ENCODE measurements at places on chromosomes 6 and 20.
A peak's percentile ranks its signal among the peaks of the same experiment; 100 is the strongest.

DNA sequence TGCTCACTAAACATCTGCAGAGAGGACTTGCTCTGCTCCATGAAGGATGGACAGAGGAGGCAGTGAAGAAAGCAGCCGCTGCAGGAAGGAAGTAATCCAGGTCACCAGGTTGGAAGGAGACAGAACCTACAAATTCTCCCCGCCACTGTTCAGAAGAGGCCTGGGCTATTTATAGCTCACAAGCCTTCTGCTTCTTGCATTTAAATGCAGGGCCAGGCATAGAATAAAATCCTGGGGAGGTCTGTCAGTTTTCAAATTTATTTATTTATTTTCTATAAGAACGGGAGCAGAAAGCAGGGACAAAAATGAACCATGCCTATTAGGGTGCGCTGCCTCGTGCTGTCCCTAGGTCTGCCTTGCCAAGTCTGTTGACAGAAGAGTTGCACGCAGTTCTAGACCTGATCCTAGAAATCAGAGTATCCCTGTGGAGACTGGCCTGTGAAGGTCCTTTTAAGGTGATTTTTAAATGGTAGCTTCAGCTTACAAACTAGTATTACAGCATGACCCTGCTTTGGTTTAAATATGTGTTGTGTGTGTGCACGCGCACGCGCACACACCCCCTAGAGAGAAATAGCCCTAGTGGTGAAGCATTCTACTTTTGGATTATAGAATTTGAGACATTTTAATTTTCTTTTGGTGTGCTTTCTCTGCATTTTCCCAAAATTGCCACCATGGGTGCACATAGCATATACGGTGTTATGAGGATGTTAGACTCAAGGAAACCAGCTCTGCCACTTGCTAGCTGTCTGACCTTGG, 19.5 kb downstream of the RIMS4 start:
- DNase-seq, result no peak

GRCh38 chr20:48049171-48049570, 263.9 kb upstream of the SULF2 start:
- no peak for DNase-seq

DNA sequence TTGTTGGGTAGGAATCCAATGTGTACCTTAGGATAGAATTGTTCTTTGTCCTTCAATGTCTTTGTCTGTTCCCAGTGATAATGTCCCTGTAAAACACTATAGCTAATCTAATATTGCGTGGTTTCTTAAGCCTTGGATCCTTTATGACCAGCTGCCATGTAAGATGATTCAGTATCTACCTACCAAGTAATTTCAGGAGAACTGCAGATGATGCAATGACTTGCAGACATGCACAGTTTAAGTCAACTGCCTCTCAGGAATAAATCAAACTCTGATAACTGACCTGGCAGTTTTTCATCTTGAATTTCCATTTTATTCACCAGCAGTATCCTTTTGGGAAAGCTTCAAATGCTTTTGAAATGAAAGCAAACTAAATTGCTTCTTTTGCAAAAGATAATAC, 157.8 kb downstream of the TPBG start:
- no peak for DNase-seq

GRCh38 chr6:44775121-44775520, 387.6 kb downstream of the CDC5L start:
- DNase-seq, result no peak

DNA sequence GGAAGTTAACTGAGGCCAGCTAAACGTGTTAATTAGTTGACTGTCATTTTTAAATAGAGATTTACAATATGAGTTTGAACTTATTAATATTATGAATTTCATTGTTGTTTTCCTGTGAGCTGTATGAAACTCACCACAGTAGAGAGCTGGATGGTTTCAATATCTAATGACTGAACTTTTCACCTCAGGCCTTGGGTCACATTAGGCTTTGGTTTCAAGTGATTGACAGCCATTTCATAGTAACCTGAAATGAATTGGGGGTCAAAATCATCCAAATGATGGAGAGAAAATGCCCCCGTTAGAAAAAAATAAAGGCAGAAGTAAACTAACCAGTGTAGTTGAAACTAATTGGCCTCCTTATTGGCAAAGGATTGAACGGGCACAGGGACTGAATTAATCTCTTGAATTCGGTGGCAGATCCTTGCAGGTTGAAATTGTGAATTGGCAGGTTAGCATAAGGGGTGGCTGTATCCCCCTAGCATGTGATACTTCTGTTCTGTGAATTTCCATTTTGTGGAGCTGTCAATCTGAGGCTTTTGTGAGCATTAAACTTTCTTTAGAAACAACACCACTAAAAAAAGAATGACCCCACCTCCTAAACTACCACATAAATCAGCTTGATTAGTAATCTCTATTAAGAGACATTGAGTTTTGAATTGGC, 155.1 kb upstream of the MMS22L start:
- DNase-seq, result no peak

DNA sequence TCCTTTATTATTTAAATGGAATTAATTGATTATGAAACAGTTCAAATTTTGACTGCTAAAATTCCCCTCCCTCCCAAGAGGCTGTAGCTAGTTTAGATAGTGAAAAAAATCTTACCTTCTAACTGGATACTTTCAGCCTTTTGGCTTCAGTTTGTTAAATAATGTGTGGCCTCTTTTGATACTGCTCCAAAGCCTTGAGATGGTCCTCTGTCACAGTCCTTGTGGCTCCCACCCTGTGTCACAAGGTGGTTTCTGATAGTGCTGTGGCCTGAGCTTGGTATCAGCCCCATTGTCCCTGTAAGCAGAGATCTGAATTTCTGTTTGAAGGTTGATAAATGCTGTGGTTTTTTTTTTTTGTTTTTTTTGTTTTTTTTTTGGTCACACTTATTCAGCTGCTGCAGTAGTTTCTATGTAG, 20.8 kb downstream of the PANK2 start:
- no peak for DNase-seq

GRCh38 chr6:131982740-131983259, 31.6 kb upstream of the CCN2 start:
- DNase-seq, result no peak

GRCh38 chr6:142380626-142381025, 78.8 kb downstream of the ADGRG6 start:
- no peak for DNase-seq

DNA sequence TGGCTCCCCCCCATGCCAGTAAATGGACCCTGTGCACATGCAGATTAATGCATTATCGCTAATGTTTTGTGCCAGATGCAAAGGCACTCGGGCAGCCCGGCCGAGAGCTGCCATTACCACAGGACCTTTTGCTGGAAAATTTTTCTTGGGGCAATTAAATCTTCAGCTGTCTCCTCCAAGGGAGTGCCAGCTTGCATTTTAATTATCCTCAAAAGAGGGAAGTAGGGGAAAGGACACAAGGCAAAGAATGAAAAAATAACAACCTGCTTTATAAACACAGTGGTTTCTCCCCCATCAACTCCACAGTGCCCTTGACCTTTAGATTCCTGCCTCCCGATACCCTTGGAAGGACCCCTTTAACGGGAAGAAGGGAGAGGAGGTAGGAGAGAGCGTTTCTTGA, 48.2 kb downstream of the PDYN start:
- DNase-seq, result no peak

DNA sequence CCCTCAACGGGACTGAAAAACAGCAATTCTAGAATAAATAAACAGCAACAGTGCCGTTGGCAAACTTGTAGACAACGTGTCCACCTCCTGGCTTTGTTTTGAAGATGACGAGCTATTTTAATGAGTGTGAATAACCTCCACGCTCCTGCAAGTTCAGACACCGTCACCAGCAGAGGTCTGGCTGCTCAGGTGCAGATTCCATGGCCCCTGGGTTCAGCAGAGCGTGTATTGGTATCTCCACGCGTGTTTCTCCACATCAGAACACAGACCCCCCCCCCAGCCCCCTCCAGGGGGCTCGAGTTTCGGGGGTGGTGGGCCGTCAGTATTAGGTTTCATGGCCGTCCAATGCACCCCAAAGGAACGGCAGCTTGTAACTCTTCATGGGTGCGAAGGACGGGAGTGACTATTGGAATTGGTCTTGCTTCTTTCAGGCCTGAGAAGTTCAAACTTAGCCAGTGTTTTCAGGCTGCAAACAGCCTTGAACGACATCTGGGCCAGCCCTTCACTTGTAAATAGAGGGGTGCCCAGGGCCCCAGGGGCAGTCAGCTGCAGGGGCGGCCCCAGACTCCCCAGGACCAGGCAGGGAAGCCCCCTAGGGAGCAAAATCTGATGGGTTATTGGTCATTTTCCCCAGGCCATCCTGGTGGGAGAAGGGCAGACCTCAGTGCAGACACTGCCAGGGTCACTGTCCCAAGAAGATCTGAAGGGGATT, 308.6 kb downstream of the TAF4 start:
- no peak for DNase-seq

DNA sequence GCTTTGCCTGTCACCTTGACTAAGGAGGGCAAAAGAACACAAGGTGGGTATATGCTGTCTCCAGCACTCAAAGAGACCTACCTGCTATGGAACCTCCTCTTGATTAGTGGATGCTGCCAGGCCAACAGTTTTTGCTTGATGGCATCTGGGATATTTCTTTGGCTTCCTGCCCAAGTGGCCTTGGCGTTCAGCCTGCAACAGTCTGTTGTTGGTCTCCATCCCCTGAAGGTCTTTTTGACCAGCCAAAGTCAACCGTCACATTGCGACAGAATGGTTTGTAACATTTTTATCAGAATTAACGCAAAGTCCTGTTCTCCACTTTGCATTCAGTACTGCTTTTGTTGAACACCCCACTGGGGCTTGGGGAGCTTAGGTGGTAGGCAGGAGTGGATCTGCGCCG, 37.1 kb downstream of the SERPINB1 start:
- no peak for DNase-seq

DNA sequence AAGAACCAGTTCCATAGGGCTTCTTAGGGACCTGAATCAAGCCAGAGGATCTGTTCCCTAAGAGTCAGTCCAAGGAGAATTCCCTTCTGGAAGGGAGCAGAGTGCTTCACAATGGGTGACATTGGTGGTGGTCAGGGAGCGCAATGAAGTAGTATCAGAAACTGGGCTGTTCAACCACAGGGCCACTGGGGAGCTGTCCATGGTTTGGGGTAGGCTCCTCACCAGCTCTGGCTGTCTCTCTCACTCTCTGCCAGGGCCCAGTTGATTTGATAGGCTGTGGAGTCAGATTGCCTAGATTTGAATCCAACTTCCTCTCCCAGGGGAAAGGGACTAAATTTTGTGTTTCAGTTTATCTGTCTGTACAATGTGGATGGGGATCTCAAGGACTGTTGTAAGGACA, 36.7 kb upstream of the CHD6 start:
- no peak for DNase-seq

DNA sequence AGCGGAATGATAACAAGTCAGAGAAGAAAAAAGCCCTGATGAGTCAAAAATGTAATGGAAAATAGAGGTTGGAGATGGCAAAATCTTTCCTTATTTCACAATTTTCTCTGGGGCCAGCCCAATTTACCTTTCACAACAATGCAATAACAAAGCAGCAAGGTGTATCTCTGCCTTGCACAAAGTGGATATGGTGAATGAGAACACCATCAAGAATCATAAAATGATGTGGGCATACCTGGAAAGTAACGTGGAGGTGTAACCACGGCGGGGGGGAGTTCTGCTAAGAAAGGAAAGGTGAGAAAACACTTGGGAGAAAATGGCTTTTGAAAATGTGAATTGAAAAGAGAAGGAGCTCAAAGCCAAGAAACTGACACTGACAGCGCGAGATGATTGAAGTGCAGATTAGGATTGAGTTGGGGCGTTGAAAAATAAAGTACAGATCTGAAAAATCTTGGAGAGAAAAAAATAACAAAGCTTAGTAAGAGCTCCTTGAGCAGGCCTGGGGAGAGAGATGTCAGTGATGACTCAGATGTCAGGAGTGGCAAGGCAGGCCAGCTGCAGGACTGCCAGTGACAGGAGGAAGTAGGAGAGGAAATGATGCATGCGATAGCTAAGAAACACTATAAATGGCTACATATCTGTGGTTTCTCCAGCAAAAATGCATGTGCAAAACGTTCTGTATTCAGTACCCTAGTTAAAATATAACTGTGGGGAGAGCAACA, 26.2 kb downstream of the ARHGAP18 start:
- DNase-seq, result peak; percentile 18

- no peak for DNase-seq
Observed at GRCh38 chr6:12132351-12133222, 120.5 kb downstream of the HIVEP1 start.

DNA sequence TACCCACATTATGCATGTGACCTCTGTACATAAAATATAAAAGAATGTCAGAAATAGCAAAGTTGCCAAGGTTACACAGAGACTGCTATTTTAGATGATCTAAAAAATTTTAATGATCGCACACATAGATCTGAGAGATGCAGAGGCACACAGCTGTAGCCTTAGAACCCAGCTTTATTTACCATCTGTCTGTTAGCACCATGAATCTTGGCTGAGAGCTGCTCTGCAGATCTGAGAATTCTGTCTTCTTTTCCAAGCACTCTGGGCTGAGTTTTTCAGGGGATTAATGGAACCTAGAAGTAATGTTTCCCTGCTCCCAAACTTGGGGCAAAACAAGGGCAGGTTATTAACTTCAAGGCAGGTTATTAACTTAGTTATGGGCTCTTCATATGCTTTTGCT, 248.7 kb upstream of the JAG1 start:
- DNase-seq, result no peak

DNA sequence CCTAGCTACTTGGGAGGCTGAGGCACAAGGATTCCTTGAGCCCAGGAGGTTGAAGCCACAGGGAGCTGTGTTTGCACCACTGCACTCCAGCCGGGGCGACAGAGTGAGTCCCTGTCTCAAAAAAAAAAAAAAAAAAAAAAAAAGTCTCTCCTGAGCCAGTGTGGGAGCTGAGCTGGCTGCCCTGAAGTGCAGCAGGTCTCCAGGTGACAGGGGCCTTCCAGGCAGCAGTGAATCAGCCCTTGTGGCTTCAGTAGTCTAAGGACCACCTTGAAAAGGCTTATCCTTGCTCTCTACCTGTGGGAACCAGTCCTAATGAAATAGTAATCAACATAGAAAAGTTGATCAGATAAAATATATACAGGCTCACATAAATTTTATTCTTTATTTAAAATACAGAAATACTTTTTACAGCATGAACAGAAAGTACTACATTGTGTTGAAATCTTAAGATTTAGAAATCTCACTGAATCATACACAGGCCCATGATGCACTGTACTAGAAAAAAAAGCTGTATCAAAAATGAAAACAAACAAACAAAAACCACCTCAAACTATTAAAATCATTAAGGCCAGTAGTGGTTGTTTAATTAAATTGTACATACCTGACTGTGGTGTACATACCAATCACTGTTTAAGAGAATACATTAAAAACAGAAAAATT, 128.9 kb downstream of the SCML4 start:
- no peak for DNase-seq

Measured in hippocampal formation (tissue), 2 donors.